ENCODE measurements at places on chromosomes 1 and 21. TPM values are rescaled to one million over a fixed set of nuclear protein-coding genes. Genes with fewer than 3 reads are reported as not detected.

Gene RGS16
- total RNA-seq, result 0.79 TPM

Gene AUNIP
- total RNA-seq, result not detected

Gene SV2A
- 1.2 TPM for total RNA-seq

Gene DNAJC11
- 50.5 TPM for total RNA-seq

Gene SELENBP1
- 60.6 TPM for total RNA-seq

Gene AMPD1
- total RNA-seq, result not detected

Gene KRTAP11-1
- total RNA-seq, result not detected

Gene SMYD2
- 26.5 TPM for total RNA-seq

Gene USP1
- total RNA-seq, result 17.8 TPM

Gene PRAMEF26
- not detected for total RNA-seq

Gene PLA2G2F
- not detected for total RNA-seq

Gene GJA8
- total RNA-seq, result not detected

Gene MROH9
- total RNA-seq, result not detected

Gene GBP6
- total RNA-seq, result 0.23 TPM

Gene SPRR1B
- not detected for total RNA-seq

Gene CASQ2
- 753 TPM for total RNA-seq

Gene HIVEP3
- total RNA-seq, result 7.6 TPM

Gene TSPAN2
- 16.6 TPM for total RNA-seq

GRCh38 chr1:162023547-162024501 lies at the start of gene OLFML2B:
OLFML2B (minus strand) TSS chr1:162023869; CDS start chr1:162023430, 439 bp downstream.
- DNase-seq, result peak; percentile 80

DNA sequence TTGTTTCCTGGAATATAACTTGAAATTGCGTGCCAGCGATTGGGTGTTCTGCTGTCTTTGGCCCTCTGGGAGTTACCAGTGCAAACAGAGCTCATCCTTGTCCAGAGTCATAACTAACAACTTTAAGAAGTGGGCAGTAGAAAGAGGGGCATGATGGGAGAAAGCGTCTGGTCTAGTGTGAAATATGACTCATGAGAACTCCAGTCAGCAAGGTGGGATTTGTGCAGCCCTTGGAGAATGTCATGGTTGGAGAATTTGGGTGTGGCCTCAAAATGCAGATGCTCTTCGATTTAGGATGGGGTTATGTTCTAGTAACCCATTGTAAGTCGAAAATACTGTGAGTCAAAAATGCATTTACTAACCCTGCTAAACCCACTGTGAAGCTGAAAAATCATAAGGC lies 12.9 kb downstream of the ATP1B1 start:
- no peak for DNase-seq

- DNase-seq, result no peak
Observed at GRCh38 chr21:42089093-42089631, 18.0 kb downstream of the UMODL1 start.

- no peak for DNase-seq
Observed at GRCh38 chr1:6506210-6507036, 15.0 kb upstream of the PLEKHG5 start.

- no peak for DNase-seq
Observed at GRCh38 chr1:176183618-176184017, 23.5 kb downstream of the COP1 start.

- DNase-seq, result no peak
Observed at GRCh38 chr1:20280341-20280740, 10.3 kb upstream of the VWA5B1 start.

DNA sequence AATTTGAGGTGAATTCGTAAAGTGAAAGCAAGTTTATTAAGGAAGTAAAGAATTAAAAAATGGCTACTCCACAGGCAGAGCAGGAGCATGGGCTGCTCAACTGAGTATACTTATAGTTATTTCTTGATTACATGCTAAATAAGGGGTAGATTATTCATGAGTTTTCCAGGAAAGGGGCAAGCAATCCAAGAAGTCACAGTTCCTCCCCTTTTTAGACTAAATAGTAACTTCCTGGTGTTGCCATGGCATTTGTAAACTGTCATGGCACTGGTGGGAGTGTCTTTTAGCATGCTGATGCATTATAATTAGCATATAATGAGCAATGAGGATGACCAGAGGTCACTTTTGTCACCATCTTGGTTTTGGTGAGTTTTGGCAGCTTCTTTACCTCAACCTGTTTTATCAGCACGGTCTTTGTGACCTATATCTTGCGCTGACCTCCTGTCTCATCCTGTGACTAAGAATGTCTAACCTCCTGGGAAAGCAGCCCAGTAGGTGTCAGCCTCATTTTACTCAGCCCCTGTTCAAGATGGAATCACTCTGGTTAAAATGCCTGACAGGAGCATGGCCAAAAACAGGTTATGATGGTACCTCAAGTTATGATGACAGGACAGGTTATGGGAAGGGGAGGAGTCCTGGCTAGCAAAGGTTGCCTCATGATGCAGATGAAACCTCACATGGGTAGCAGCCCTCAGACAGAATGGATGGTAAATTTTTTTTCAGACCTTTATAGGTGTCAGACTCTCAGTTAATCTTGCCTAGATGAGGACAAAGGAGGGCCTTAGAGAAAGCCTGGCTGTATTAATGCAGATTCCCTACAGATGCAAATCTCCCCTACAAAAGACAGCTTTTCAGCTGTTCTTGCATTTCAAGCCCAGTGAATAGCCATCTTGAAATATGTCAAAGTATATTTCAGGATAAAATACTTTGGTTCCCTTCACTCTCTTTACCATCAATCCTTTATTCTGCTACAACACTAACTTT lies 49.7 kb downstream of the SIPA1L2 start:
- no peak for DNase-seq

GRCh38 chr1:35536556-35537162 lies 20.5 kb downstream of the KIAA0319L start:
- DNase-seq, result no peak

GRCh38 chr1:25519624-25520023 lies 23.8 kb upstream of the LDLRAP1 start:
- DNase-seq, result no peak

- no peak for DNase-seq
Observed at GRCh38 chr1:205492201-205492667, 12.2 kb upstream of the CDK18 start.

DNA sequence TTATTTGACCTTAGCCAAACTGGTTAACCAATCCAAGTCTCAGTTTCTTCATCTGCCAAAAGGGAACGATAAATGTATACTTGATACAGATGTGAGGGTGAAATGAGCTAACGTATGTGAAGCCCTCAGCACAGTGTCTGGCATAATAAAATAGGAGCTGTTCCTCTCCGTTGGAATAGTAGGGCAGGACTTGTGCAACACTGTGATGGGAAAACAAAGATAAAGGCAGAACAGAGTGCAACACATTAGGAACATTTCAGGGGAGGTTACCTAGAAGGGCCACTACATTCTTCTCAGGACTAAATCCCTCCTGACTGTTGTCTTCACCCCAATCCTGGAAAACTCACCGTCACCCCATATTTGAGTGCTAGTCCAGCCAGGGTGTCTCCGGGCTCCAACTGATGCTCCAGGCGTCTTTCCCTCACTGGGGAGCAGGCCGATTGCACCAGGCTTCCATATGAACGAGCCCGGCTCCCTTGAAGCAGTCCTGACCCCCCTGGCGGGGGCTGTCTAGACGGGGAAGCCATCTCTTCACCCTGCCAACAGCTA lies 896 bp downstream of the LYSMD1 start:
- DNase-seq, result no peak

- no peak for DNase-seq
Observed at GRCh38 chr1:197399755-197400521, 131.9 kb downstream of the CRB1 start.

- peak; percentile 56 for DNase-seq
Observed at GRCh38 chr1:154433161-154433764, 28.1 kb downstream of the IL6R start.

DNA sequence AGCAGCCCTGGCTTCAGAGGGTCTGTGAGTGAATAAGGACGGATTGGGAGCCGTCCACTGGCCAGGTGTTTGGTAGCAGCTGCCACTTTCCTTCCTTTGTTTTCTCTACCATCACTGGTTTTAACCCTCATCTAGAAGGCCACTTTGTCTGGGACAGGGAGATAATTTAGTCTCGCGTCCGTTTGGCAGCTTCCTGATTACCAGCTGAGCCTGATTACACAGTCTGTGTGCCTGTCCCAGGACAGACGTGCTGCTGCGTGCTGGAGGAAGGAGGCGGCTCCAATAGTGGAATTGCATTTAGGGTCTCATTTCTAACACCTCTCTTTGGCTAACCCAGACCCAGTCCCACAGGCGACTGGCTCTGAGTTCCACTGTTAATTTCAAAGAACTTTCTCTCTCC lies 24.6 kb upstream of the CASQ2 start:
- DNase-seq, result peak; percentile 60

DNA sequence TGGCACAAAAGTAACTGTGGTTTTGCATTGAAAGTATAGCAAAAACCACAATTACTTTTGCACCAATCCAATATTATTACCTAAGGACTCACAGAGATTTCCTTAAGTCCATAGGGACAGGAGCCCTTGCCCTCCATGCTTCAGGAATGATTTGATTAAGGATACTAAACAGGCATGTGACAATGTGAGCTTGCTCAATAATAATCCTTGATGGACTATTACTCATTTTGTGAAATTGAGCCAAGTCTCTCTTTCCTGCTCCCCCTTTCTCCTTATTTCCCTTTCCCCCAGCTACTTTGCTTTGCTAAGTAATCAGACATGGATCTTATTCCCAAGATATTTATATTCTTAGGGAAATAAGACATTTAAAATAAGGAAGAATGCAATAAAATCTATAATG lies 21.6 kb upstream of the RGL1 start:
- no peak for DNase-seq

DNA sequence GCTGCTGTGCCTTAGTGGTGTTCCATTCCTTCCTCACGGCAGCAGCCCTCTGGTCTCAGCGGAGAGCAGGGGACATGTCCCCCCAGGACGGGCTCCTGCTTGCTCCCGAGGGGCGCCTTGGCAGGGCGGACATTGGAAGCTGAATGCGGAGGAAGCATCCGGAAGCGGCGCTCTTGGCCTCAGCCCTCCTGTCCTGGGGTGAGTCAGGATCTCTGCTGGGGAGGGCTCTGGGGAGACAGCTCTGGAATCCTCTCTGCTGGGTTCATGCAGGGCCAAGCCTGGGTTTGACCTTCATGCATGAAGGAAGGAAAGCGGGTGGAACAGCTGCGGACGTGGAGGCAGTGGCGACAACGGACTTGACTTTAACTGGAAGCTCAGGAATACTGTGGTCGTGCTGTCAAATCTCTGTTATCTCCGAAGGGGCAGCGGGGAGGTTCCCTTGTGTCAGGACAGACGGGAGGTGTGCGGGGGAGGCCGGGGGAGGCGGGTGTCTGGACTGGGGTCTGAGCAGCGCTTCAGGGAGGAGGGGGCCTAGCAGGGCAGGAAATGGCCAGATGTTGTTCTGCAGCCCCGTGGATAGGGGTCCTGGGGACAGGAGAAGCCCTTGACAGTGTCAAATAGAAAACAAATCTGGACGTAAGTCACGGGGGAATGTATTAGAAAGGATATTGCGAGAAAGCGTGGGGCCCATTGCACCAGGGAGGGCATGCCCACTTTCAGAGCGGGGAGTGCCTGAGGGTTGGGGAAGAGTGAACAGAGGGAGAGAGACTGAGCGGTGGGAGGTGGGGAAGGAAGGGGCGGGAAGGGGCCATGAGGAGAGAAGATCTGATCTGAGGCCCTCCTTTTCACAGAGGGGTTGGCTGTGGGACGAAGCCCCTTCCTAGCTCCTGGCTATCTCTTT lies 26.6 kb downstream of the CRYAA start:
- DNase-seq, result peak; percentile 75

- DNase-seq, result no peak
Observed at GRCh38 chr21:30014886-30015285, 75.1 kb upstream of the GRIK1 start.

DNA sequence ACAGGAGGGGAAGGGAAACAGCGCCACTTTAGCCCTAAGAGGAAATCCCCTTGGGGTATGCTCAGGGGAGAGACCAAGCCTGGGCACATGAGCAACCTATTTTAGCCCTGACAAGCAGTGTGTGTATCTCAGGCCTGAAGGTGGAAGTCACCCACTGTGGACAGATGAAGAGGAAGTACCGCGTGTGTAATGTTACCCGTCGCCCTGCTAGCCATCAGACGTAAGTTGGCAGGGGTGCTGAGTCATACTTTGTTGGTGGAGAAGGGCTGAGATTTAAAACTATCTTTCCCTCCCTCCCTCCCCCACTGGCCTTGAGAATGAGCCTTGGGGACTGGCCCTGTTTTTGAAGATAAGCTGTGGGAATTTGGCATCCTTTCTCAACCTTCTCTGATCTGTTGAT lies 11.2 kb downstream of the AGO1 start:
- peak; percentile 61 for DNase-seq

GRCh38 chr21:26098772-26099397 lies 71.7 kb downstream of the APP start:
- DNase-seq, result no peak

- DNase-seq, result no peak
Observed at GRCh38 chr1:177741476-177741875, 228.4 kb downstream of the SEC16B start.

- no peak for DNase-seq
Observed at GRCh38 chr1:67856921-67857320, 23.7 kb upstream of the GNG12 start.

Data from right cardiac atrium (tissue), 5 donors.